GM04504 (cell line): ENCODE measurements at places on chromosomes 3 and 15.

DNA sequence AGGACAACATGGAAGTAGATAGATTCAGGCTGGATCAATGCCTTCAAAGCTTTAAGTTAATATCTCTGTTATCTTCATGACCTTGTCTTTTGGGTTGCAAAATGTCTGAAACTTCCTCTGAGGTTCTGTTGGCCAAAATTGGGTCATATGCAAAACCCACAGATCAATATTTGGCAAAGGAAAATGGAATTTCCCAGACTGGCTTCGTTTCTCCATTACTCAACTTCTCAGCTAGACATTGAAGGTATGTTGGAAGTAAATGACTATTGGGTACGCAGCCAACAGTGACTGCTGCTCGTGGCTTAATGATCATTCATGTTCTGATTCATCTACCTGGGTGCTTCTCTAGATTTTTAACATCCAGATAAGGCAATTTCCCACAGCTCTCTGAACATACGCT lies 675.4 kb upstream of the SGO1 start:
- DNase-seq, result no peak

GRCh38 chr3:20083953-20084352 lies 43.7 kb downstream of the KAT2B start:
- DNase-seq, result no peak

- no peak for DNase-seq
These were observed 3.9 kb downstream of the RTP3 start for GRCh38 chr3:46501702-46502101.

- DNase-seq, result no peak
These were observed 15.4 kb upstream of the SCAP start for GRCh38 chr3:47491186-47491585.

DNA sequence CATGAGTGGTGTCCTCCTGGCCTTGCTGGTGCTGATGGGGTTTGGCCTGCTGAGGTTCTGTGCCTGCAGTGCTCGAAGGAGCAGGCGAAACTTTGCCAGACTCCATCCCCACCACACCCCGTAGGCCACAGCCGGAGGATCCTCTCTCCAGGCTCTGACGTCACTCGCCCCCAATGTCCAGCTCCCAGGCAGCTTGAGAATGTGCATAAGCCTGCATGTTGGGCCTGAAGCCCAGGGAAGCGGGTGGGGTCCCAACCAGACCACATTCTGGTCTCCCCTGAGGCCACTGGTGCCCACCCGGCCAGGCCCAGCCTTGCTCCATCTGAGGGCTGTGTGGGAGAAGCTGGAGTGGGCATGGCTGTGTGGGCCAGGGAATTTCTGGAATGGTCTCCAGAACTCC lies 109.8 kb downstream of the ASB7 start:
- no peak for DNase-seq

DNA sequence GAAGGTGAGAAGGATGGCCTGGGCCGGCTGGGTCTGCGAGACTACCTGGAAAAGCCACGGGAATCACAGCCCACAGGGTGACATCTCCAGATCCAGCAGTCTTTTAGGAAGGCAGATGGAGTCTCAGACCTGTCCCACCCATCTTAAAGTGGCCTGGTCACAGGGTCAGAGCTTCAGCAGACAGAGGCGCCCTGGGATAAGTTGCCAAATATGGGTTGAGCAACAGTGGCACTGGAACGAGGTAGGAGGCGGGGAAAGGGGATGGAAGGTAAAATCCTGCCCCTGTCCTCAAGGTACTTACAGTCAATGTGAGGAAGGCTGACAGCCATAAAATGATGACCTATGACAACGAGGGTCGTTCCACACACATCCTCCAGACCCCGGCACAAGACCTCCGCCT lies 80.7 kb downstream of the LIPC start:
- DNase-seq, result no peak
